C1 segment of cervical spinal cord (tissue), 14 donors: ENCODE measurements at places on chromosomes 2 and 18.

- no peak for DNase-seq
These were observed 4.4 kb upstream of the SIGLEC15 start for GRCh38 chr18:45821026-45821425.

- no peak for DNase-seq
These were observed 50.4 kb upstream of the NABP1 start for GRCh38 chr2:191627518-191627917.

- DNase-seq = no peak
These were observed 40.3 kb upstream of the AFF3 start for GRCh38 chr2:100182494-100183361.

DNA sequence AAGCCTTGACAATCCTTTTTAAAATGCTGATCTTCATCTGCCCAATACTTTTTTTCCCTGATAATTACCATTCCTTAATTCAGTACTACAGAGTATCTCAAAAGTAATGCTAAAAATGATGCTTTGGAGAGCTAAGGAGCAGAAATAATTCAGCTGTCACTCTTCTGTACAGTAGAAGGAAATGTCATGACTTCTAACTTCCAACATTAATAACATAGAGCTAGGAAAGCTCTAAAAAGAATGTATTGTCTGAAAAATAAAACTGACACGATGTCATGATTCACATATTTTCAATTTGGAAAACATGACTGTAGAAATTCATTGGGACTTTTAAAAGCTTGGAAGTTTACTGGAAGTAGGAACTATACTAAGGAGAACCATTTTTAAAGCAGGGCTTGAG lies 212.3 kb downstream of the GULP1 start:
- no peak for DNase-seq

DNA sequence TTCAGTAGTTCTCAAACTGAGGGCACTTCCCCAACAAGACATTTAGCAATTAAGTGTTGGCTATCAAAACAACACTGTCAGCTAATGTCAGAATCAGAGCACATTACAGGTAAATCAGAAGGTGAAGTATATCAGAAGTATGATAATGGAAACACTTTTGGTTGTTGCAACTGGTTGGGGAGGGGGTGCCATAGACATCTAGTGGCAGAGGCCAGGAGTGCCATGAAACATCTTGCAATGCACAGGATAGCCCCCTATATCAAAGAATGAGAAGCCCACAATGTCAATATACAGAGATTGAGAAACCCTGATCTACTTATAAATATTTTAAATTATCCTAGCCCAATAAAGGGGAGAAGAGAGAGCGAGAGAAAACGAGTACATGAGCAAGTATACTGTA lies 4.9 kb upstream of the XPO1 start:
- DNase-seq = no peak

DNA sequence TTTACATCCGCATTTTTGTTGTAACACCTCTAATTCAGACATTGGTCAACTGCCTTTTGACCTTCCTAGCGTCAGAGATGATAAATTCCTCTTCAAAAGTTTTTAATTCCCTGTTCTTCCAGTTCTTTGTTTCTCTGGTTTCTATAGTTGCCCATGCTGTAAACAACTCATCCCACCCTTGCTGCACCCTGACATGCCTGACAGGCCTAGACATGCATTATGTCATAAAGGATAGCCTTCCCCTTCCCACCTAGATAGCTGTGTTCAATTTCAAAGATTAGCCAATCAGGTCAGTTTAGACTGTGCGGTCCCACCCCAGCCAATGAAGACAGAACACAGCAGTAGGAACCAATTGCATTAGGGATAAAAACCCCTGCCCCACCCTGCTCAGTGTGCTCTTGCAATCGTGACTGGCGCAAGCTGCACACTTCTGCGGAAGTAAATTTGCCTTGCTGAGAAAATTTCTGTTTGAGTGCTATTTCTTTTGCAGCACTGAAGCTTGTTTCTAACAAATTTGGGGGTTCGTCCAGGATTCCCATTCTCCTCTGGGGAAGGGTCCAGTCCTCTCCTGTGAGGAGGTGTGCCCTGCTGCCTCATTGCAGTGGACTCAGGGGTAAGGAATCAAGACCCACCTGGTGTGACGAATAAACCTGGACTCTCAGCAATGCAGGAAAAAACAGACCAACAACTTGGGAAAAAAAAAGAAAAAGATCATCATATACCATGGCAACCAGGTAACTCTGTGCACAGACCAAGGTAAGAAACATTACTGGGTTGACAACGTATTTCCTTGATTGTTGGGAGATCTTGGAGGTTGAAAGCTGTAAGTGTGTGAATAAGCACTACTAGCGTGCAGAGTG lies 9.1 kb upstream of the SAP130 start:
- DNase-seq = no peak

DNA sequence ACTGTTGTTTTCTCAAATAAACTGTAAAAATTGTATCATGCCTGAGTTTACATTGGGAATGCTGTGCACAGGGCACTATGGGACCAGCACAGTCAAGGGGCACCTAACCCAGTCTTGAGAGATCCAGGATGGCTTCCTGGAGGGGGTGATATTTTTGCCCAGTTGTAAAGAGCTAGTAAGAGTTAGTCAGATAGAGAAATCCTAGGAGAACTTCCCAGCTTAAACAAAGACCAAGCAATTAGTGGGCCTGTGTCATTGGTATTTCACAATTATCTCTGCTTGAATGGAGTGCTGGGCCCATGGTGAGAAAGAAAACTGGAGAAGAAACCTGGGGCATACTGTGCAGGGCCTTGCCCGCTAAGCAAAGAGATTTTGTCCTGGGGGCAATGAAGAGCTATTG lies 12.2 kb downstream of the XDH start:
- no peak for DNase-seq

DNA sequence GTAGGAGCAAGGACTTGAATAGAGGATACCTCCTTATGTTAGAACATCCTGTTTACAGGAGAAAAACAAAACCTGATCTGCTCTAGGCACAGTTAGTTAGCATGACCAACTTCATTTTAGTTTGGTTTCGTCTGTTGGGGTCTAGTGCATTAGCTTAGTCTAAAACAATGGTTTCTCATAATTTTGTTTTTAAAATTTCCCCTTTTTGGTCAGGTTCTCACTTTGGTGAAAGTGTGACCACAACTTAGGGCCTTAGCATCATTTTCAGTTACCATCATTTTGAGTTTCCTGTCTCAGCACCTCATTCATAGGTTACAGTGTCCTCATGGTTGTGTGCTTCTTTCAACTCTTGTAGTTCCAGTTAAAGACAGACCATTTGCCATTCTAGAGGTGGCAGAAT lies 1277.0 kb upstream of the SLC39A10 start:
- no peak for DNase-seq

DNA sequence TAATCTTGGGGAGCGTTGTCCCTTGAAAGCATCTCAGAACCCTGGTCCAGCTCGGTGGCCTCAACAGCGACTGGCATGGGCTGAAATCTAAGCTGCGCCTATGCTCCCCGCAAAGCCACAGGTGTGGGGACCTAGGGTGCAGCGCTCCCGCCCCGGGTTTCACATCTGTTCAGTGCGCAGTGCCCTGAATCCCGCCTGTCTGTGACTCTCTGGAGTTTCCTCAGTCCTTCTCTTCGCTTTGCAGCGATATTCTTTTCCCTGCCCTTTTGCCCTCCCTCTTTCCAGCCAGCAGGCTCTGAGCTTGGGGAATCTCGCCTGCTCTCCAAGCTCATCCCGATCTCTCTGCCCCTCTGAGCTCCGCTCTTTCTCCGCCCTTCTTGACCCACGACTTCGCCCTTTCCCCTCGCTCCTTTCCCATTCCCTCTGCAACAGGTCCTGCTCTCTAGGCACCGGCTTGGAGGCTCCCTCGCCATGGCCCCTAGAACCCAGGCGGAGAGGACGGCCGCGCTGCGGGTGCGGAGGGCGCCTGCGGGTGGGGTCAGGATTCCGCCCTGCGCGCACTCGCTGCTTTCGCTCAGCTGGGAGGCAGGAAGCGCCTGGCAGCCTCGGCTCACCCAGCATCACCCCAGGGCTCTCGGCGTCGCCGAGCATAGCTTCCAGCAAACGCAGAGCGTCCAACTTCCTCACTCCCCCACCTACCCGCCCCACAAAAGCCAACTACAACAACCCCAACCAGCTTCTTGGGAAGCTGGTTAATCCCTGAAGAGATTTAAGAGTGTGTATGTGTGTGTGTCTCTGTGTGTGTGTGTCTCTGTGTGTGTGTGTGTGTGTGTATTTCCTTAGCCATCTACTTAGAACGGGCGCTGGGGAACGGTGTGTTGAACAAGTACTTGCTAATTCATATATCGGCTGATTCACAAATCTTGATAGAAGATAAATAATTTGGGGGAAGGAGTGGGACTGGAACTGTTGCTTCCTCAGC lies 1.1 kb downstream of the GRP start:
- DNase-seq = no peak

DNA sequence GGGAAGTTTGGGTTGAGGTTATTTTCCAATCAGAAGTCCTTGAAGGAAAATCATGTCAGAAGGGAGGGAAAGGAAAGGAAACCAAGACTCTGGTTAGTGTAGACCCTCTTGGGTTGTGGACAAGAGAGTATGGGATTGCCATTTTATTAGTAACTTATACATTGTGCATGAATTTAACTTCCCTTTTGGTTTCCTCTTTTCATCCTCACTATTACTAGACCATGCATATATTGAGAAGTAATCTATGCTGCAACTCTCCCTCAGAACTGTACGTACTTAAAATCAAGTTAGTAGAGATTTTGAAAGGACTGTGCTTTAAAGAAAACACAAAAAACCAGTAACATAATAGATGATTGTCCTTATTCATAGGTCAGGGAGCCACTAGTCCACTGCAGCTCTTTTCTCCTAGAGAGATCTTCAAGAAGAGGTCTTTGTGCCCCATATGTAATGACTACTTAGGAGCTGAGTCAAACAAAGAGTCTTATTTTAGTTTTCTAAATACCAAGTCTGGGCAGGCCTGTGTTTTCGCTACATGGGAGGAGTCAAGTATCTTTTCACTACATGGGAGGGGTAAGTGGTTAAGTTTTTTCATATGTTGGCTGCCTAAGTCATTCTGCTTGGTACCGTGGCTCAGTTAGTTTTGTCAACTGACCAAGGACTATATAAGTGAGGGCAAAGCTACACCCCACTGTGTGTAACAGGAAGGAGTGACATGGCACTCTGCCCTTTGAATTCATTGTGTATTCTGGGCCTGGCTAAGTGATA lies 25.2 kb upstream of the FAM117B start:
- DNase-seq = no peak

GRCh38 chr2:121075641-121076497 lies 209.1 kb downstream of the TFCP2L1 start:
- peak; percentile 45 for DNase-seq

- no peak for DNase-seq
These were observed 152.7 kb downstream of the SUCLG1 start for GRCh38 chr2:84306361-84306760.

DNA sequence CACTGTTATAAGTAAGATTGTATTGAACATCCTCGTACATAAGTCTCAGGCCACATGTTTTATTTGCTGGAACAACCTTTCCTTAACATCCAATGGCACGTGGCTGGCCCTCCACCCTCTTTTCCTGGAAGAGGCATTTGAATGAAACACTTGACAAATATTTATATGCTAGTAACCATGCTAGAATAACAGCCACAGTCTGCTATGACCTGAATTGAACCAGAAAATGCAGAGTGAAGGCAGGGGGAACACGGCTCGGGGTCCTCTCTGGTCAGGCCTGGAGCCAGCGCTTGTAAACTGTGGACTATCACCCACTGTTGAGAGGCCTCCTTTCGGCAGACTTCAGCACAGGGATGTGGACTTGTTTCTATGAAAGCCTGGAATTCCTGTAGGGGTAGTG lies 198.2 kb upstream of the COPS8 start:
- no peak for DNase-seq

GRCh38 chr2:8976442-8977259 lies 26.8 kb downstream of the MBOAT2 start:
- DNase-seq = no peak

DNA sequence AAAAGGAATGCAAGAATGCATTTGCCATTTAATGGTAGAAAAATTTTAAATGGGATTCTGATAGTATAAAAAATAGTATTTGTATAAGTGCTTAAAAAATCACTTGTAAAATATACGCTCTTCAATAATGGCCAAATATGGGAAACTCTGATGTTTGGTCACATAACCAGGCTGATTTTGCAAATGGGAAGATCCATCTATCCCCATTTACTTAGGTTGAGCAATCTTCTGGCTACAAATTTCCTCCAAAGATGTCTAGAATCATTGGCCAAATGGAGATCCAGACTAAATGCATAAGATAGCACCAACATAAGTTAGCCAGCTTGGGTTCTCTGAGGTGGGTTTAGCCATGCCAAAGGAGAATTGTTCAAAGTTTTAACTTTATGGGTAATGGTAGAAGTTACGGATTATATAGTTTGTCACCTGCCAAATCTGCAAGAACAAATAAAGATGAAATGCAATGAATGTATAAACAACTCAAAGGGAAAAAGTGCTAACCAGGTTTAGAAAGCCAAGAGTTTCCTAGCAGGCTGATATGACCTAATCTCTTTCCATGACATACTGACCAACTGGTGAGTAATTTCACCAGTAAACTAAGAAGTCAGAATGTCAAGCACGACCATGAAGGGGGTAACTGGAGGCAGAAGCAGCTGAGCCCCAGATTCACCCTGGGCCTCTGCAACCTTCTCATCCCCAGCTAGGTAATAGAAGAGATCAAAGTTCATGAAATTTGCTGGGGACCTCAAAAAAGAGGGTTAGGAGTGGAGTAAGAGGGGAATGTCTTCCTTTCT lies 10.0 kb downstream of the RHOB start:
- DNase-seq = no peak

- no peak for DNase-seq
These were observed 104.3 kb downstream of the PRKCE start for GRCh38 chr2:45755585-45756335.

DNA sequence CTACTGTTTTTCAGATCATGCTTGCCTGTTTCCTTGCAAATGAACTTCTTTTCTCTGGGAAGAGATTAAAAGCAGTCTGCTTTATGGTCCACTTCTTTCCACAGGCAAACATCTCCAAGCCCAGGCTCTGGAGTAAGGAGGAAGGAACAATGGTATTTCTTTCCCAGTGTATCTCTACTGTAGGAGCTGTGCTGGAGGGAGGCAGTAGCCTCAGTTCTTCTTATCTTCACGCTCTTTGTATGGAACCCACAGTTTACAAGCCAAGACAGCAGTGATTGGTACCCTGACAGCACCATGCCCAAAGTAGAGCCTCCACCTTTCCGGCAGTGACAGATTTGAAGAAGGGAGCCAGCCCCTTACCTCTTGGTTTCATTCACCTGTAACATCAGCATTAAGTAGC lies 35.2 kb downstream of the SPOPL start:
- DNase-seq = no peak

DNA sequence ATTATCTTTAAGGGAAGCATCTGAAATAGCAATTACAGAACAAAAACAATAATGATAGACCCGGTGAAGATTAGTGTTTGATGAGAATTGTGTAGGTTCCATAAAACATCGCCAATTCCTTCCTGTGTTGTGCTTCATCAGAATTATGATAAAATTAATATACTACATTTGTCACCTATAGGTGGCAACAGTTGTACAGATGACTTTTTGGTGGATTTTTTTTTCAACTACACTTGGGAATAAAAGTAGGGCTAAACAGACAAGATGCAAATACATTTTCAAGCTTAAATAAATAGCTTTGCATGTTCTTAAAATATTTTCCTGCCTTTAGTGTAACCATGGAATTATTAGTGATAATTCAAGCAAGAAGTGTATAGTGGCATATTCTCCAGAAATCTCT lies 7.0 kb upstream of the LYPD1 start:
- no peak for DNase-seq

GRCh38 chr18:52409727-52410126 lies 69.7 kb downstream of the DCC start:
- no peak for DNase-seq

- DNase-seq = no peak
These were observed 8.6 kb downstream of the EPAS1 start for GRCh38 chr2:46305767-46306166.

GRCh38 chr2:195408811-195409210 lies 248.2 kb upstream of the SLC39A10 start:
- no peak for DNase-seq

GRCh38 chr18:45413180-45413836 lies 202.0 kb upstream of the SLC14A2 start:
- no peak for DNase-seq
